Epithelial cell of proximal tubule (primary cell): ENCODE measurements at places on chromosomes 11 and 22. TPM values are rescaled to one million over a fixed set of nuclear protein-coding genes. Genes with fewer than 3 reads are reported as not detected.

The GRK3 gene
- total RNA-seq = 2.0 and 3.0 TPM in 2 replicates

The KCNJ4 gene
- total RNA-seq = 0.07 TPM in 1 of 2 replicates, not detected in the other

The TRIM34 gene
- 2.4 and 7.8 TPM in 2 replicates for total RNA-seq

The LRRC74B gene
- not detected in 2 replicates for total RNA-seq

The APBB1 gene
- total RNA-seq = 24.7 and 28.3 TPM in 2 replicates

The TREH gene
- total RNA-seq = not detected in 2 replicates

The PLAAT5 gene
- 0.06 and 1.6 TPM in 2 replicates for total RNA-seq

The OR10D3 gene
- total RNA-seq = not detected in 2 replicates

The SPI1 gene
- total RNA-seq = not detected in 2 replicates

The HBB gene
- not detected in 2 replicates for total RNA-seq

The FAM83F gene
- 3.3 and 3.5 TPM in 2 replicates for total RNA-seq

The GRAP2 gene
- 0.14 TPM in 1 of 2 replicates, not detected in the other for total RNA-seq

The HBG2 gene
- total RNA-seq = not detected in 2 replicates

The RTN4R gene
- 12.1 and 18.6 TPM in 2 replicates for total RNA-seq

The KRTAP5-2 gene
- not detected in 2 replicates for total RNA-seq

The APOA5 gene
- not detected in 2 replicates for total RNA-seq

The OR8D1 gene
- not detected in 2 replicates for total RNA-seq

The CCDC73 gene
- total RNA-seq = not detected in 2 replicates

The KIRREL3 gene
- total RNA-seq = 3.8 and 5.1 TPM in 2 replicates

The KRTAP5-11 gene
- not detected in 2 replicates for total RNA-seq

The EFEMP2 gene
- total RNA-seq = 45.1 and 94.7 TPM in 2 replicates

The LRRC32 gene
- total RNA-seq = 0.29 TPM in 2 replicates

The ZNF215 gene
- total RNA-seq = 2.8 and 5.6 TPM in 2 replicates

The SYT8 gene
- 0.81 TPM in 1 of 2 replicates, not detected in the other for total RNA-seq

The SLC1A2 gene
- total RNA-seq = under 0.01 TPM in 1 of 2 replicates, not detected in the other

The MMP8 gene
- total RNA-seq = not detected in 2 replicates

The TRPM5 gene
- total RNA-seq = not detected in 2 replicates

The GRAMD1B gene
- total RNA-seq = 3.0 and 6.0 TPM in 2 replicates

The OR5T2 gene
- not detected in 2 replicates for total RNA-seq

The NXPE2 gene
- not detected in 2 replicates for total RNA-seq

The KDM4E gene
- not detected in 2 replicates for total RNA-seq
